RPMI7951 (cell line): ENCODE measurements at places on chromosomes 6 and 20. TPM values are rescaled to one million over a fixed set of nuclear protein-coding genes. Genes with fewer than 3 reads are reported as not detected.

GRCh38 chr20:41551011-41551705 is 67.0 kb downstream of the CHD6 start:
- no peak for DNase-seq

- DNase-seq, result peak; percentile 48
Measured at GRCh38 chr6:142013875-142014495, 118.7 kb upstream of the GJE1 start.

Gene RIMS4
- total RNA-seq, result not detected in 2 replicates

GRCh38 chr20:25459916-25460535 is 52.6 kb downstream of the GINS1 start:
- DNase-seq, result no peak

- DNase-seq, result no peak
Measured at GRCh38 chr6:133956416-133957049, 3.5 kb downstream of the TBPL1 start.

Gene TGIF2
- 14.6 and 18.3 TPM in 2 replicates for total RNA-seq

Gene DOK5
- total RNA-seq, result not detected in 2 replicates

DNA sequence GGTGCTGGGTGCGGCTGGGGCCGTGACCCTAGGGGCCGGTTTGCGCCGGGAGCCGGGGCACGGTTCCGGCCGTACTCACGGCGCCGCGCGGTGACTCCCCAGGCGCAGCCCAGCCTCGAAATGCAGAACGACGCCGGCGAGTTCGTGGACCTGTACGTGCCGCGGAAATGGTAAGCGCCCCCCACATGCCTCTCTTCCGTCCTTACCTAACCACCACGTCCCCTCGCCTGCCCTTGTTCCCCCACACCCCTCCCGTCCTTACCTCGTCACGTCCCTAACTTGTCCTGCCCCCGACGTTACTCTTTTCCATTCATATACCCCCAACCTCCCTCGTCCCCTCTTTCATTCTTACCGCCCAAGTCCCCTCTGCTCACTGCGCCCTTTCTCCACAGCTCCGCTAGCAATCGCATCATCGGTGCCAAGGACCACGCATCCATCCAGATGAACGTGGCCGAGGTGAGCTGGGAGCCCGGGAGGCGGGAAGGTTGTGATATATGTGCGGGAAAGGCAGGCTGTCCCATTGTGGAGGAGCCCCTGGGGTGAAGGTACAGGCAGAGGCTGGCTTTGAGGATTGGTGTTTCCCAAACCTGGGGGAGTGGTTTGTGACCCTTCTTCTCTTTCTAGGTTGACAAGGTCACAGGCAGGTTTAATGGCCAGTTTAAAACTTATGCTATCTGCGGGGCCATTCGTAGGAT is 463 bp downstream of the RPS21 start:
- no peak for DNase-seq

- peak; percentile 50 for DNase-seq
Measured at GRCh38 chr6:159473475-159474263, 219.4 kb downstream of the SOD2 start.

DNA sequence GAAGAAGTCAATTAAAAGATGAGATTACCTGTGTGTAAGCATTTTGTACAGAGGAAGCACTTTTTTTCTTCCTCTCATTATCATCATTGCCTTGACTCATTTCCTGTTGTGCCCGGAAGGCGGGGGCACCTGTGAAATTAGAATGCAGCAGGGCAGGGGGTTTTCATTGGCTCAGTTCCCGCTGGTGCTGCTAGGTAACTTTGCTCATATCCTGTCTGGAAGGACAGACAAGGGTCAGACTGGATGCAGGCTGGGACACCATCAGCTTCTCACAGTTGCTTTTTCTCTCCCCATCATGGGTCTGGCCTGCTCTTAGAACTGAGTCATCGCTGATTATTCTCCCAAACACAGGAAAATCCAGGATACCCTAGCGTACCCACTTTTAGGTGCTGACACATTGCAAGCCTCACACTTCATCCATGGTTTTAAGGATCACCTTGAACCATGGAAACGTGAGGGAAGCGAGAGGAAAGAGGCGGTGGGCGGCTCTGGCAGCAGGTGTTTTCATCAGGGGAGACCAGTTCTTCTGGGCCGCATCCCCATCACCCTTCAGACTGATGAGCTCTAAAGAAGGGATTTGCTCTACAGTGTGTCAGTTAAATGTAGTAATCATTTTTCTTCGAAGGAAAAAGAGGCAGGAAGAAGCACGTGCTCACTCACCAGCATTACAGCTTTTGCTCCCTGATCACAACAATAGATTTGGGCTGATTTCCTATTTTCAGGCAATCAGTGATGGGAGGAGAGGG is 195.7 kb upstream of the SASH1 start:
- DNase-seq, result peak; percentile 19

- no peak for DNase-seq
Measured at GRCh38 chr6:104306211-104306610, 553.5 kb downstream of the HACE1 start.

Gene PRICKLE4
- 0.12 and 0.88 TPM in 2 replicates for total RNA-seq

GRCh38 chr20:19317237-19318069 is 105.0 kb downstream of the SLC24A3 start:
- DNase-seq, result peak; percentile 75

DNA sequence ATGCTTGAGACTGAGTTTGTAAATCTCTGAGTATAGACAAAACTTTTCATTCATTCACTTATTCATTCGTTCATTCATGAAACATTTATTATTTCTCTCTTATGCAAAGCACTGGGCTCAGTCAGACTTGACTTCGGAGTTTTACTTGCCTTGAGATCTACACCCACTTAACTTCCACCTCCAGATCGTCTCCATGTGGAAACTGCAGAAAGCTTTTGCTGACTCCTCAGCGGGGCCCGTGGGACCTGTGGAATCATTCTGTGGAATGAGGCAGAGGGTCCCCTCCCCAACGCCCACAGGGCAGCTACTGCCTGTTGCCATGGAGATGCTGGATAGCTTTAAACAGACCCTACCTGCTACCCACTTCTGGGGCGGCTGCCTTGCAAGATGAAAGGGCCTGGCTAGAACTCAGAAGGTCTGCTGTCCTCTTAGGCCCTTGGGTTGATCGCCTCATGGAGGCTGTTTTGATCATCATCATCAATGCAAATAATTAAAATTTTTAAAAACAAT is 66.4 kb upstream of the KCNG1 start:
- DNase-seq, result no peak
